ENCODE measurements at places on chromosomes 7 and 10. TPM values are rescaled to one million over a fixed set of nuclear protein-coding genes. Genes with fewer than 3 reads are reported as not detected.

The ANKRD2 gene
- total RNA-seq: not detected

DNA sequence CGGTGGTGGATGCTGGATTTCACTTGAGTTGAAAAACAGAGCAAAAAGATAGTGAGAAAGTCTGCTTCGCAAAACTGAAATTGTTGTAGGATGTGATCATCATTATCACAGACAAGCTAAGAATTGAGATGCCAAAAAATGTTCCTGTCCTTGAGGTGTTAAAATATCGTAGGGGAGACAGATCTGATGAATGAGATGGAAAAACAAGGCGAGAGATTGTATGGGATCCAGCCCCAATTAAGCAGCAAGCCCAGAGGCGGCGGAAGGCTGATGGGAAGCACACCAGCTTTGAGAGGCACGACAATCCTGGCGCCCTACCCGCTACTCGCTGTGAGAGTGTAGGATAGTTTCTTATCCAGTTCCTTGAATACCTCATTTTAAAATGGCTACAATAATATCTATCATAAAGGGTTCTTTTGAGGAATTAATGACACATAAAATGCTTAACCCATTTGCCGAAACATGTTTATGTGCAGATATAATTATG is 131.1 kb upstream of the PTN start:
- H3K27ac ChIP-seq: no peak overlapping the region
- H3K4me3 ChIP-seq: no peak overlapping the region
- no peaks in the 10 kb centered on the region for H3K36me3 ChIP-seq
- H3K27me3 ChIP-seq: no peaks in the 10 kb centered on the region
- DNase-seq: no peak
- no peaks in the 10 kb centered on the region for H3K4me1 ChIP-seq

DNA sequence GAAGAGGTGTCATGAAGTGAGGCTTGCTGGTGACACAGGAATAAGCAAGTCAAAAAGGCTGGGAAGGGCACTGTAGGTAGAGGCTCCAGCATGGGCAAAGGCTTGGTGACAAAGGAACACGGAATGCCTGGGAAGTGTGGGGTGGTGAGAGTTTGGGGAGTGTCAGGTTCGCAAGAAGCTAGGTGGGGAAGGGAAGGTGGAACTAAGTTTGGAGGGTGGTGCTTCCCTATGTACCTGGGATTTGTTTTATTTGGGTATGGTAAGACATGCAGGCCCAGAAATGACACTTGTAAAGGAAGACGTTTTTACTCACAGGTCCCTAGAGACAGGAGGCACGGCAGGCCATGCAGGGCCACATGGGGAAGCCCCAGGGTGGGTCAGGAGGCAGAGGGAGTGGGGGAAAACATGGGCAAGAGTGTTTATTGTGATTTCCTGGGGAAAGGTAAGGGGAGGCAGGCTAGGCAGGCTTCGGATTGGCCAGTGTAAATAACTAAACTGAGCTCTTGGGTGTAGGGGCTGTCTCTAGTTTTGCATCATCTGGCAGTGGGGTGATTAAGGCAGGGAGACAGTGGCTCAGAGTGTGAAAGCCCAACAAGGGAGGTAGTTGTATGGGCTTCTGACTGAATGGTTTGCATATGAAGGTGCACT is 52.1 kb downstream of the SH2D4B start:
- H3K27ac ChIP-seq: no peak overlapping the region
- no peak overlapping the region for H3K4me3 ChIP-seq
- no peaks in the 10 kb centered on the region for H3K4me1 ChIP-seq

DNA sequence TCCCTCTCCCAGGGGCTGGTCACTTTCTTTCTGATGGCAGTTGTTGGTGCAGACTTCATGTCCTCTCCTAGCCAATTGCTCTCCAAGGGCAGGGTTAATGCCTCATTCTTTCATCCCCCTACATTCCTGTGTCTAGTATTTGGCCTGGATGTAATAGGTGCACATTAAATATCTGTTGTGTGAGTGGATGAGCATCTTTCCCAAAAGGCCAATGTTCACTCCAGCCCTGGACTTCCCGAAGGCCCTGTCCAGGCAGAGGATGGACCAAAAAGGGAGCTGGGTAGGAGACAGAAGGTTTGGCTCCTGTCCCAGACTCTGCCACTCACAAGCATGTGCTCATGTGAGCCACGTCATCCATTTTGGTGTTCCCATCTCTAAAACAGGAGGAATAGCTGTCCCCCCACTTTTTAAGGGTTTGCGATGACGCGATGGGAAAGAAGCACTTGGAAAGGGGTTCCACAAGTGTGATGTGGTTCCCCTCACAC is 47.5 kb downstream of the RGS10 start:
- peaks cover 47% of the 10 kb centered on the region for H3K36me3 ChIP-seq
- no peak overlapping the region for H3K4me3 ChIP-seq
- no peak for DNase-seq
- H3K27me3 ChIP-seq: no peaks in the 10 kb centered on the region
- peak overlapping the region; percentile 46 for H3K27ac ChIP-seq

DNA sequence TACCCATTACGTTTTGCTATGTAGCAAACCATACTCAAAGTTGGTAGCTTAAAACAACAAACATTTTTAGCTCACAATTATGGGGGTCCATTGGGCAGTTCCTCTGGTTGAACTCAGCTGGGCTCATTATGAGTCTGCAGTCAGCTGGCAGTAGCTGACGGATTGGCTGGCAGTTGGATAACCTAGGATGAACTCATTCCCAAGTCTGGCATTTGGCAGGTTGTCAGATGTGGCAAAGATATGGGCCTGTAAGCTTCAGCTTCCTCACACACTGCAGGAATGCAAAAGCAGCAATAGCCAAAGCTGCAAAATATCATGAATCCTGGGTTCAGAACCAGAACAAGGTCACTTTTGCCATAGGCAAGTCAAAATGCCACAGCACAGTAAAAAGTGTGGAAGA is 412.2 kb upstream of the SORCS1 start:
- no peaks in the 10 kb centered on the region for H3K36me3 ChIP-seq
- no peaks in the 10 kb centered on the region for H3K4me1 ChIP-seq
- no peak overlapping the region for H3K27ac ChIP-seq
- H3K27me3 ChIP-seq: no peaks in the 10 kb centered on the region
- no peak for DNase-seq
- no peak overlapping the region for H3K4me3 ChIP-seq

DNA sequence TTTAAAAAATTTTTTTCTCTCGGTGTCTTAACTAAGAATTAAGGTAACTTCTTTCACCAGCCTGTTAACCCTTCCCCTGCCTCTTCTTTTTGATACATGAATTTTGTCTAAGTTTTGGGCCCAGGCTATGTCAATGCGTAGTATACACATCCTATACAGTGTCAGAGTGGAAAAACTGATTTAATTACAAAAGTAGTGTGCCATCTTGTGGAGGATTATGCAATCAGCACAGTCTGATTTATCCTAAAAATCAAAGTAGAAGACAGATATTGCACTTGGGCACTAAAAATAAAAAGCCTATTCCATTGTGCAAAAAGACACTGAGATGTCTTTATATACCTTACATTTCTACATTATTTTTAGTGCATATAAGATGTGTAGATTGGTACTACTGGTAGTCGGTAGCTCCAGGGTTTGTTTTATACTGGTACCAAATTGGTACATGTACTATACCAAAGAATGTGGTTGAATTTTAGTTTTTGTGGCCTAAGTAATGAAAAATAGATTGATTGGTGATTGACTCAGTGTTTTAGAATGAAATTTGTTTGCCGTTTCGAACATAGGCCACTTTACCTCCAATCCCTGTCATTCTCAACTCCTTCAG is 96.6 kb downstream of the MKLN1 start:
- H3K4me1 ChIP-seq: peaks cover 10% of the 10 kb centered on the region
- H3K4me3 ChIP-seq: no peak overlapping the region
- H3K27ac ChIP-seq: no peak overlapping the region

All from activated naive CD8-positive, alpha-beta T cell treated with anti-CD3 and anti-CD28 coated beads for 36 hours (primary cell).